GM12878 (cell line): ENCODE measurements at places on chromosomes 4 and X. TPM values are rescaled to one million over a fixed set of nuclear protein-coding genes. Genes with fewer than 3 reads are reported as not detected.

GRCh38 chr4:147378780-147379179 lies 102.1 kb upstream of the EDNRA start:
- no peaks in the 10 kb centered on the region; the same call in 1 of the 2 replicates for H3K27me3 ChIP-seq
- H3K27ac ChIP-seq: no peak overlapping the region
- no peak overlapping the region for H3K4me3 ChIP-seq
- no peaks in the 10 kb centered on the region for H3K36me3 ChIP-seq
- no peak for DNase-seq
- H3K4me1 ChIP-seq: no peaks in the 10 kb centered on the region

GRCh38 chr4:125267630-125268029 lies 47.1 kb upstream of the FAT4 start:
- no peaks in the 10 kb centered on the region for H3K36me3 ChIP-seq
- DNase-seq: no peak
- H3K4me3 ChIP-seq: no peak overlapping the region

DNA sequence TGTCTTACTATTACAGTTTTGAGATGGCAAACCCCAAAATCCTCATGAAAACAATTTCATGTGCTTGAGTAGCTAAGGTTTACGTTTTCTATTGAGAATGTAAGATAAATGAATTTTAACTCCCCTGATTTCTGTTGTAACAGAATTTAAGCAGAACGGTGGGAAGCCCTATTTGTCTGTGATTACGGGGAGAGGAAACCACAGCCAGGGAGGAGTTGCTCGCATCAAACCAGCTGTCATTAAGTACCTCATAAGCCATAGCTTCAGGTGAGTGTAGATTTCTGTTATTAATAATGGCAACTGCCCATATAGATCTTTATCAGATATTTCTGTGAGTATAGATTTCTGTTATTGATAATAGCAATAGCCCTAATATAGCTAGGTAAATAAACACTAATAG lies 44.2 kb upstream of the RHOH start:
- H3K36me3 ChIP-seq: no peaks in the 10 kb centered on the region
- H3K4me1 ChIP-seq: no peaks in the 10 kb centered on the region
- no peak overlapping the region for H3K27ac ChIP-seq
- no peak overlapping the region for H3K4me3 ChIP-seq
- DNase-seq: no peak

- H3K36me3 ChIP-seq: no peaks in the 10 kb centered on the region
- no peak overlapping the region for H3K4me3 ChIP-seq
- no peaks in the 10 kb centered on the region for H3K27me3 ChIP-seq
- peaks cover 5% of the 10 kb centered on the region for H3K4me1 ChIP-seq
Observed at GRCh38 chr4:2011583-2011982, 2.8 kb upstream of the NELFA start.

- H3K4me1 ChIP-seq: no peaks in the 10 kb centered on the region; the same call in 1 of the 2 replicates
- H3K27ac ChIP-seq: no peak overlapping the region
- H3K27me3 ChIP-seq: no peaks in the 10 kb centered on the region
- no peaks in the 10 kb centered on the region for H3K36me3 ChIP-seq
- no peak overlapping the region for H3K4me3 ChIP-seq
Observed at GRCh38 chrX:129679901-129680300, 25.1 kb upstream of the APLN start.

- no peak for DNase-seq
- no peaks in the 10 kb centered on the region; the same call in 1 of the 2 replicates for H3K27me3 ChIP-seq
- no peak overlapping the region for H3K27ac ChIP-seq
- H3K4me3 ChIP-seq: no peak overlapping the region
- no peaks in the 10 kb centered on the region for H3K36me3 ChIP-seq
Observed at GRCh38 chr4:7650606-7651385, 216.1 kb upstream of the PSAPL1 start.

- H3K4me1 ChIP-seq: peaks cover 23% of the 10 kb centered on the region
- peak overlapping the region; percentile 67 for H3K4me3 ChIP-seq
- no peaks in the 10 kb centered on the region for H3K27me3 ChIP-seq
Observed at GRCh38 chr4:145177906-145178538, 2.4 kb downstream of the OTUD4 start.

- no peaks in the 10 kb centered on the region for H3K27me3 ChIP-seq
- no peak overlapping the region for H3K4me3 ChIP-seq
- no peak overlapping the region for H3K27ac ChIP-seq
Observed at GRCh38 chr4:108272561-108272960, 103.8 kb upstream of the LEF1 start.

DNA sequence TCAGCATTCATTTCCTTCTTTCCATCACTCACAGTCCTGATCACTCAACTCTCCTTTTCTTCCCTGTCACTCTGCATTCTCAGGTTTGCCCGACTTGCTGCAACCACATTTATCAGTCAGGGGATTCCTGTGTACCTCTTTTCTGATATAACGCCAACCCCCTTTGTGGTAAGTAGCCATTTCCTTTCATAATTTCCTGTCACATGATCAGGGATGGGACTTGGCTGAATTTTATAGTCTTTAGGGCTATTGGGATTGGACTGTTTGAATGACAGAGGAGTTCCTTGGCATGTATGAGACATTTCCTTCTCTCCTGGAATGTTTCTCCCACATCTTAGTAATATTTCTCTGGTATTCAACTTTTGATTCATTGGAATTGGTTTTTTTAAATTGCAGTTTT lies 11.0 kb downstream of the PGM2 start:
- H3K27me3 ChIP-seq: no peaks in the 10 kb centered on the region
- no peak overlapping the region for H3K27ac ChIP-seq
- no peak overlapping the region for H3K4me3 ChIP-seq
- H3K36me3 ChIP-seq: peaks cover 21% of the 10 kb centered on the region
- H3K4me1 ChIP-seq: peaks cover 5% of the 10 kb centered on the region; the same call in 1 of the 2 replicates
- no peak for DNase-seq

- H3K4me3 ChIP-seq: no peak overlapping the region
- no peaks in the 10 kb centered on the region for H3K27me3 ChIP-seq
- peaks cover 35% of the 10 kb centered on the region for H3K4me1 ChIP-seq
- H3K27ac ChIP-seq: no peak overlapping the region
- DNase-seq: no peak
Observed at GRCh38 chr4:78610546-78611214, 59.1 kb downstream of the ANXA3 start.

DNA sequence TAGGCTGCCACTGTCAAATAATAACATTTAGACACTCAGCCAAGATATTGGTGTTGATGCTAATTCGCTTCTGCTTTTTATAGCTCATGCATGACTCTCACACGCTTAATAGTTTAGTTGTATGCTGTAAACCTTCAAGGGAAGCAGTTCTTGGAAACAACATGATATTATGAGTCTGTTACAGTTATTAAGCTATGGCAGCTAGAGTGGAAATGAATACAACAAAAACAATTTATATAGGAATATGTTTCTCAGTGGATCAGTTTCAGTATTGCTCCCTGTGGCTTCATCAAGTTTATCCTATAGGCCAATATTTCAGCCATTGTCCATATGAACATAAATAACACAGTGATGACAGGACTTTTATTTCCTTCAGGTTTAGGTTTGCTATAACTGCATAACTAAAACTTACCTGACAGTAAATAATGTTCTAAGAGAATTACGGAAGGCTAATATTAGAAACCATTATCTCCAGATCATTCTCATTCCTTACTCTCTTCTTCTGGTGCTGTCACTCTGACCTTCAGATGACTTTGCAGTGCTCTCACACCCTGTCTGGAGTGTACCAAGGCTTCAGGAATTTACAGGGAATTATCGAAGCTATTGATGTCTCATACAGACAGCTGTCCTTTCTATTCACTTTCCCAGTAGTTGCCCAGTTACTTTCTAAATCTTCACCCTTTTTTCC lies 555.0 kb downstream of the ANKRD50 start:
- DNase-seq: no peak
- H3K36me3 ChIP-seq: no peaks in the 10 kb centered on the region
- no peak overlapping the region for H3K4me3 ChIP-seq
- no peaks in the 10 kb centered on the region for H3K4me1 ChIP-seq
- H3K27ac ChIP-seq: no peak overlapping the region
- H3K27me3 ChIP-seq: no peaks in the 10 kb centered on the region

GRCh38 chrX:44303119-44303518 lies 40.4 kb downstream of the EFHC2 start:
- DNase-seq: no peak
- H3K36me3 ChIP-seq: no peaks in the 10 kb centered on the region
- no peaks in the 10 kb centered on the region for H3K27me3 ChIP-seq
- H3K4me3 ChIP-seq: no peak overlapping the region

- DNase-seq: no peak
- no peak overlapping the region for H3K4me3 ChIP-seq
- H3K27ac ChIP-seq: no peak overlapping the region
- peaks cover 25% of the 10 kb centered on the region for H3K36me3 ChIP-seq
- no peaks in the 10 kb centered on the region for H3K27me3 ChIP-seq
Observed at GRCh38 chrX:129792586-129793291, 13.0 kb downstream of the SASH3 start.

- no peaks in the 10 kb centered on the region for H3K36me3 ChIP-seq
- no peaks in the 10 kb centered on the region for H3K4me1 ChIP-seq
- H3K27me3 ChIP-seq: no peaks in the 10 kb centered on the region
- peak overlapping the region; percentile 87 for H3K4me3 ChIP-seq
- H3K27ac ChIP-seq: peak overlapping the region; percentile 31; the same call in 1 of the 2 replicates
Observed at GRCh38 chrX:153469811-153470410, 465 bp downstream of the HAUS7 start.

DNA sequence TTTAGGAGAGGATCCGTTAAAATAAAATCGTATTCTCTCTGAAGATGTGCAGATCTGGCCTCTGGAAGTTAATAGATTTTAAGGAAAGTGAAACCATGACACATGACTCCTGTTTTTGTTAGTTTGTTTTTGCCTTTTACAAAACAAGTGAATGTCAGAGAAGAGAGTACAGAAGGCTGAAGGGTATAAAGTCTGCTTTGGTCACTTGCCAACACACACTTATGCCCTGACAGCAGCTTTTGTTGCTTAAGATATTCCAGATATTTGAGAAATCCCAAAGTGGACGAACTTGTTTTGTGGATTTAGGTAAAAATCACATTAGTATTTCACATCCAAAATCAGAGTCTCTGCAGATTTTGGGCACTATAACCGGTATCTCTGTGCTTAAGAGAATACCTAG lies 192.4 kb upstream of the RASGEF1B start:
- H3K4me1 ChIP-seq: no peaks in the 10 kb centered on the region
- H3K27me3 ChIP-seq: peaks cover 2% of the 10 kb centered on the region
- H3K4me3 ChIP-seq: no peak overlapping the region
- DNase-seq: no peak
- no peak overlapping the region for H3K27ac ChIP-seq
- no peaks in the 10 kb centered on the region for H3K36me3 ChIP-seq

DNA sequence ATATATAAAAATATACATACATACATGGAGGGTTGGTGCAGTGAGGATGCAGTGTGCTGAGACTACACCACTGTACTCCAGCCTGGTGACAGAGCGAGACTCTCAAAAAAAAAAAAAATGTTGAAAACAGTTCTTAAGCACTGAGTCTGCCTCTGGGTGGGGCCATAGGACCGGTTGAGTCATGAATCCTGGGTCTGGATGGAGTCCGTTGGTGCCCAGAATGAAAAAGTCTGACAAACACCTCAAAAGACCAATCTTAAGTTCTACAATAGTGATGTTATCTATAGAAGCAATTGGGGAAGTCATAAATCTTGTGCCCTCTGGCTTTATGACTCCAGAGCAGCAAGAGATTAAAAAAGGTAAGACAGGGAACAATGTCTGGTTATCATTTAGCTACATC lies 70.4 kb downstream of the FGFBP1 start:
- no peaks in the 10 kb centered on the region for H3K27me3 ChIP-seq
- DNase-seq: no peak
- no peak overlapping the region for H3K4me3 ChIP-seq

GRCh38 chrX:10507181-10507580 lies 113.2 kb downstream of the MID1 start:
- no peaks in the 10 kb centered on the region; the same call in 1 of the 2 replicates for H3K27me3 ChIP-seq
- no peak for DNase-seq
- no peaks in the 10 kb centered on the region for H3K4me1 ChIP-seq
- no peak overlapping the region for H3K4me3 ChIP-seq
- no peak overlapping the region for H3K27ac ChIP-seq
- no peaks in the 10 kb centered on the region for H3K36me3 ChIP-seq

DNA sequence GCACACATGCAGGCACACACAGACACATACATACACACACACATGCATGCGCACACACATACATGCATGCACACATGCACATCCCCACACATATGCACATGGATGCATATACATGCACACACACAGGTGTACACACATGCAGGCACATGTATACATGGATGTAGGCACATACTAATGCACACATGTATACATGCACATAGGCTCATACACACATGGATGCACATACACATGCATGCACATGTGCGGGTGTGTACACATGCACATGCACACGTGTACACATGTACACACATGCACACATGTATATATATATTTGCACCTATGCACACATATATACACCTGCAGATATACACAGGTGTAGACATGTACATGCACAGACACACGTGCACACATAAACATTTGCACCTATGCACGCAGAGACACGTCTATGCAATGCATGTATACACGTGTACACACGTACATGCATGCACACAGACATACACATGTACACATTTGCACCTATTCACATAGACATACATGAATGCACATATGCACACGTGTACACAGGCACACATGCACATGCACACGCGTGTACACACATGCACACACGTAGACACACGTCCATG lies 4.0 kb downstream of the PLCXD1 start:
- peaks cover 12% of the 10 kb centered on the region for H3K36me3 ChIP-seq
- no peaks in the 10 kb centered on the region for H3K27me3 ChIP-seq
- H3K4me1 ChIP-seq: peaks cover 11% of the 10 kb centered on the region
- H3K4me3 ChIP-seq: no peak overlapping the region
- H3K27ac ChIP-seq: no peak overlapping the region

GRCh38 chr4:477686-478085 lies 21.3 kb downstream of the ZNF721 start:
- no peaks in the 10 kb centered on the region for H3K4me1 ChIP-seq
- H3K36me3 ChIP-seq: no peaks in the 10 kb centered on the region
- no peak for DNase-seq
- no peak overlapping the region for H3K27ac ChIP-seq
- no peak overlapping the region for H3K4me3 ChIP-seq

DNA sequence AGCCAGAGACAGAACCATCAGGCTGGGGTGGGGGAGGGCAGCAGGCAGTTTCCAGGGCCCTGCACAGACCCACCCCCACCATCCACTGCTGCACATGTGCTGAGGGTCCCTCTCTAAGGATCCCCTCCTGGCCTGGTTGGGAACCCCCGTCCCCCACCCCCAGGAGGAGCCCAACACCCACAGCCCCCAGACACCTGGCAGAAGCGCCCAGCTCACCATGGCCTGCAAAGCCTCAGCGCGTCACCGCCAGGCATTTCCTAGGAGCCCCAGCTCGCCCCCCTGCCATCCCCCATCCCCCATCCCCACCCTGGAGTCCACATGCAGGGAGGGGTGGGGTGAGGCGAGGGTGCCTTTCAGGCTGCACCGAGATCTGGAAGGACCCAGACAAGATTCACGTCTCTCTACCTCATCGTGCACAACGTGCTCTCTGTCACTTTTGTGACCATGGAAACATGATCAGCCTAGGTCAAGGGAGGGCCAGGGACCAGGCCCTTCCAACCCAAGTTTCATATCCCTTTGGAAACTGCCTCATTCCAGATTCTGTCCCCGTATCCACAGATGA lies 9.3 kb downstream of the MXD4 start:
- no peaks in the 10 kb centered on the region for H3K27me3 ChIP-seq
- H3K4me3 ChIP-seq: no peak overlapping the region
- DNase-seq: no peak
- no peaks in the 10 kb centered on the region for H3K4me1 ChIP-seq
- H3K36me3 ChIP-seq: peaks cover 4% of the 10 kb centered on the region; the same call in 1 of the 2 replicates

The DOK7 gene
- 0.13 and 0.27 TPM in 2 replicates for total RNA-seq

The S100G gene
- not detected in 2 replicates for total RNA-seq

The SCFD2 gene
- 30.5 and 33.4 TPM in 2 replicates for total RNA-seq

The MCUB gene
- total RNA-seq: 38.2 and 41.1 TPM in 2 replicates

The UNC5C gene
- total RNA-seq: 0.48 and 0.64 TPM in 2 replicates

The CXXC4 gene
- total RNA-seq: 11.1 and 12.0 TPM in 2 replicates

The TLR2 gene
- 0.08 TPM in 1 of 2 replicates, not detected in the other for total RNA-seq

The CSN1S1 gene
- not detected in 2 replicates for total RNA-seq

The PITX2 gene
- not detected in 2 replicates for total RNA-seq

The HTN3 gene
- not detected in 2 replicates for total RNA-seq

The ADGRG4 gene
- not detected in 2 replicates for total RNA-seq

The HTN1 gene
- total RNA-seq: not detected in 2 replicates

The TCEAL6 gene
- not detected in 2 replicates for total RNA-seq

The SHOX gene
- not detected in 2 replicates for total RNA-seq
